ENCODE measurements at places on chromosomes 1 and 21.

DNA sequence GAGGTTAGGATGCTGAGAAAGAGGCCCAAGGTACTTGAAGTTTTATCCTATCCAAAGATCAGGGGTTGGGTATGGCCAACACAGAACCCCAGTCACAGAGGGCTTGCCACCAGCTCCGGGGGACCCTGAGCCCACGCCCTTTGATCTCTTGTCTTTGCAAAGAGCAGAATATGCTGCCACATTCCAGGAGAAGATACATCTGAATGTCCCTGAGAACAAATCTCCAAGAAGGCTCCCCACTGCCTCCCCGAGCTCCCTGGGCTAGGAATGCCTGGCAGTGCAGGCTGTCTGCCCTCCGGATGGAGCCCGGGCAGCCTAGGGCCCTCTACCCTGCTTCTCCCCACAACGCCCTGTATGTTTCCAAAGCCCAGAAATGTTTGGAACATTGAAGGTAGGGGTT, 49.2 kb downstream of the AJAP1 start:
- DNase-seq: no peak

- DNase-seq: no peak
These were observed 97.8 kb upstream of the ZC3H11B start for GRCh38 chr1:219710529-219711194.

- no peak for DNase-seq
These were observed 1.1 kb downstream of the TSPAN2 start for GRCh38 chr1:115088115-115088778.

DNA sequence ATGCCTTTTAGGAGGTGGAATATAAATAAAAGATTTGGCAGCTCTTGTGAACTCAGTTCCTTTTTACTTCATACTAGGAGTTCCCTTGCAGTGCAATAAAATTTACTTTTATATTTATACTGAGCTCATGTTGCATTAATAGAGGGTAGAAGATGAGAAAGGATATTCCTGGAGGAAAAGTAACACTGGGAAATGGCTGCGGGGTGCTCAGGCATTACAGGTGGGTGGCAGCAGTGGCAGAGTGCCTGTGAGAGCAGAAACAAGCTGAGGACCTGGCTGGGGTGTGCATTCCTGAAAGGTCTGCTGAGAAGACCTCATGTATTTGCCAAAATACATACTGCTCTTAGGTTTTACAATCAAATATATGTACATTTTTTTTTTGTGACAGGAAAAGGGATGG, 126.9 kb downstream of the COQ8A start:
- no peak for DNase-seq

DNA sequence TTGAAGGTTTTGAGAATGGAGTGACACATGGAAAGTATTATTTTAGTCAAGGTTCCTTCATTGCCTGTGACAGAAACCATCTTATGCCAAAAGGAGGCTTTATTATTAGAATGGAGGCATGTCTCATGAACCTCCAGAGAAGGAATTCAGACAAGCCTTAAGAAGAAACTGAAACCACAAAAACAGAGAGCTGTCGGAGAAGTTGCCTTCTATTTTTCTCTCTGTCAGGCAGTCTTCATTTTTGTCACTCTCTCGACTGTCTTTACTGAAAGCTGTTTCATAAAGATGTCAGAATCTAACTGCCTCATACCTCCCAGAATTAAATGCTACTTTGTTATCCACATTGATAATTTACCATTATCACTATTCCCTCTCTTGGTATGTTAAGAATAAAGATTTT, 434.7 kb upstream of the ADGRL4 start:
- no peak for DNase-seq

- DNase-seq: peak; percentile 72
These were observed 1.0 kb downstream of the ARID1A start for GRCh38 chr1:26696654-26697430.

DNA sequence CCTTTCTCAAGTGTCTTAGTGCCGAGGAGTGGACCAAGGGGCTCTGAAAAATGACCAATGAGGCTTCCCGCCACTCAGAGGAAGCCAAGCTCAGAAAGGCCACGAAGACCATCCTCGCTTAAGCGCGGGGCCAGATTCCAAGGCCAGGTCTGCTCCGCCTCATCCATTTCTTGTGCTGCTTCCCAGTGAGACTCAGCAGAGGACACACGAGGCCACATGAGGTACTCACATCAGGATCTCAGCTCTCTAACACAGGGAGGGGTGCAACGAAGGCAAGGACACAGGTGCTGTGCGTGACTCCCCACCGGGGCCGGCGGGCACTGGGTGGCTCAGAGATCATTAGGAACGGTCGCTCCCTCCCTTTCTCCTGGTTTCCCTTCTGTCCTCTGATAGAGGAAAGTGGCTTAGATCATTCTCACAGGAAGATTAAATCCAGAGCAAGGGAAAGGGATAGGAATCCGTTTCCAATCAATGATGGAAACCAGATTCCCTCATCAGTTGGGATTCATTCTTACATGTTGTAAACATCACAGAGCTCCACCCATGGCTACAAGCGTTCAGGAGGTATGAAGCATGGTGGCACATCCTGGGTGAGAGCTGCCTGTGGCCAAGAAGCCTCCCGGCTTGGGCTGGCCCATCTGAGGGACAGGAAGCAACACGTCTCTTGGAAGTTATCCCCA, 46.7 kb downstream of the CAPZB start:
- no peak for DNase-seq

- no peak for DNase-seq
These were observed 5.8 kb upstream of the SPTA1 start for GRCh38 chr1:158692356-158692755.

DNA sequence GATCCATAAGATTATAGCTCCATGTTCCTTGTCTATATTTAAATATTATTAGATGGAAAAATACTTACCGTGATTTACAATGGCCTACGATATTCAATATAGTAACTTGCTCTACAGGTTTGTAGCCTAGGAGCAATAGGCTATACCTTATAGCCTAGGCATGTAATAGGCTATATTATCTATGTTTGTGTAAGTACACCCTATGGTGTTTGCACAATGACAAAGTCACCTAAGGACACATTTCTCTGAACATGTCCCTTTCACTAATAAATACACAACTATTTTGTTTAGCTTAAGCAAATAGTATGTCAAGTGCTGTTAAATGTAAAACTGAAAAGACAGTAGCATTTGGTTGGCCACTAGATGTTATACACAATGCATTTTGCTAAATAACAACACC, 248.9 kb upstream of the ADGRL4 start:
- DNase-seq: no peak

GRCh38 chr1:96090134-96090533, 631.5 kb upstream of the PTBP2 start:
- no peak for DNase-seq

DNA sequence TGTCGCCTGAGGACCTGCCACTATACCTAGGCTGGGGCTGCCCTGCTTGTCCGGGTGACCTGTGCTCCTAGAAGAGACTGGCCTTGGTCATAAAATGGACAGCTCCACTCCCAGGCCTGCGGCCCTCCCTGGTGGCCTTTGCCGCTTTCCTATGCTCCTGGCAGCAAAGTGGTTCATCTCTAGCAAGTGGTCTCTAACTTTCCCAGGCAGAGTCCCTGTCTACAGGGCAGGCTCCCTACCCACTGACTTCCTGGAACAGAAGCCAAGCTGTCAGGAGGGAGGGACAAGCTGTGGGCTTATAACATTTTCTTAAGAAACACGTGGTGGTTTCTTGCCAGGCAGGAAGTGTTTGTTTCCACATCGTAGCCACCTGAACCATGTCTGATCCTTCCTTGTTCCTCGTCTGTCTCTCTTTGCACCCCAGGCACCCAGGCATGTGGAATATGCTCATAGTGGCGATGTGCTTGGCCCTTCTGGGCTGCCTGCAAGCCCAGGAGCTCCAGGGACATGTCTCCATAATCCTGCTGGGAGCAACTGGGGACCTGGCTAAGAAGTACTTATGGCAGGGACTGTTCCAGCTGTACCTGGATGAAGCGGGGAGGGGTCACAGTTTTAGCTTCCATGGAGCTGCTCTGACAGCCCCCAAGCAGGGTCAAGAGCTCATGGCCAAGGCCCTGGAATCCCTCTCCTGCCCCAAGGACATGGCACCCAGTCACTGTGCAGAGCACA, 10.1 kb downstream of the H6PD start:
- DNase-seq: no peak

DNA sequence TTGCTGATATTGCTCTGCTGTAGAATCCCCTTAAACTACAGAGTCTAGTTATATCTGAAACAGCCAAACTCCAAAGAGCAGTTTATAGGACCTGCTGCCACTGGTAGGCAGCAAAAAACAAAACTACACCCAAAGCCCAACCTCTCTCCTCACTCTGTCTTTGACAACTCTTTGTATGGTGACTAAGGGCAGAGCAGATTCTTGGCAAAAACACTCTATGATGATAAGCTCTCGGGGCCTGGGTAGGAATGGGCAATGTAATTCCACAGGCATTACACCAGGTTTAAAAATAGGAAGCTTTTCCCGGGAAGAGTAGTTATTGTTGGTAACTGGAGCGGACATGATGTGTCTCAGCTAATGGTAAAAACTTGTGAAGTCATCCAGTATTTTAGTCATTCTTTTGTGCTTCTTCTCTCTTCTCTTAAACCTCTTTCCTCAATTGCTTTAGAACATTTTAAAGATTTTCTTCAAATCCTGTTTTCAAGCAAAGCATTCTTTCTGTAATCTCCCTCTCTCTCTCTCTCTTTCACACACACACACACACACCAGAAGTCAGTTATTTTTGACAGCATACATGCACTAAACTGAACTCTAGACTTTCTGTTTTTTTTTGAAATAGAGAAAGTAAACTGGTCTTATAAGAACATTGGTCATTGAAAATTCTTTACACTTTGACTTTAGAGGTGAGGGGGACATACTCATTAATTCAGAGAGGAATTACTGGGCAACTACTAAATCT, 193.5 kb downstream of the PAPPA2 start:
- no peak for DNase-seq

GRCh38 chr1:29450591-29450990, 214.3 kb downstream of the PTPRU start:
- DNase-seq: no peak

DNA sequence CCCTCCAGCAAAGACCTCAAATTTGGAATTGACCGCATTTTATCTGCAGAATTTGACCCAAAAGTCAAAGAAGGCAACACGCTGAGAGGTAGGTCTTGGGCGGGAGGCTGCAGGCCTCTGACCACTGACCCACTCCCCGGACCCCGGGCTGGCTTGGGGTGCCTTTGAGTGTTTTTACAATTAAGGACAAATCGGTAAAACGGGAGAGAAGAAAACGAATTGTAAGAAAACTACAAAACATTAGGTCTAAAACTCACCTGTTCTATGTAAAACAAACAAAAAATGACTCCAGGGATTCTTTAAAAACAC, 1.1 kb downstream of the HLX start:
- DNase-seq: no peak

DNA sequence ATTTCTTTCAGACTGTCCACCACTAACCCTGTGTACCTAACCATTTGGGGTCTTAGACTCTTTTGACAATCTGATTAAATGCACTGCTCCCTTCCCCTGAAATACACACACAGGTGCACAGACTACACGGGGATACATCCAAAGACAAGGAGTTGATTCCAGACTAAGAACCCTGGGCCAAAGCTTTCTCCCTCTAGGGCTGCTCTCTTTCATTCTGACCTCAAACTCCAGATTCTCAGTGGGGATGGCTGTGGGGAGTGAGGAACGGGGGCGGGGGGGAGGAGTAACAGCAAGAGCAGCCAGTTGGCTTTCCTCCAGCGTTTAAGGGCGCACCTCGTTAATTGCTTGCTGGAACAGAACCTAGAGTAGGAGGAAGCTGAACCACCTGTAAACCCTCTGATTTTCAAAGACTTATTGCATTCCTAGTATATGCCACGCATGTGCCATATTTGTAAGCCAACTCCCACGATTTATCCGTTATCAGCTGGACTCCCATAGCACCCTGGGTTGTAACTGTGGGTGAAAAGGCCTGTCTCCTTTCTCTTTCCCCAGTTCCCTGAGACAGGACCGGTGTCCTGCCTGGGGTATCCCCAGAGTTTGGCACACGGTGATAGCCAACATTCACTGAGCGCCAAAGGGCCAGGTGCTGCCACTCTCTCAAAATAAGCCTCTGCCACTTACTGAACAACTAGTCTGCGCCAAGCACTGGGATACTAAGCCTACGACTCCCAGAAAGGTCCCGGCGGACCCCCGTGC, 920 bp downstream of the MTHFR start:
- DNase-seq: no peak

- DNase-seq: no peak
These were observed 705.3 kb upstream of the CHRM3 start for GRCh38 chr1:238681021-238681420.

- DNase-seq: no peak
These were observed at the start of gene ALPL for GRCh38 chr1:21509351-21510112. ALPL (plus strand) TSS chr1:21509423; CDS start chr1:21554082, 44,659 bp downstream.
